ENCODE measurements at places on chromosomes 6 and 20. TPM values are rescaled to one million over a fixed set of nuclear protein-coding genes. Genes with fewer than 3 reads are reported as not detected.

- no peak for DNase-seq
Measured at GRCh38 chr6:120248451-120248850, 898.9 kb upstream of the MAN1A1 start.

DNA sequence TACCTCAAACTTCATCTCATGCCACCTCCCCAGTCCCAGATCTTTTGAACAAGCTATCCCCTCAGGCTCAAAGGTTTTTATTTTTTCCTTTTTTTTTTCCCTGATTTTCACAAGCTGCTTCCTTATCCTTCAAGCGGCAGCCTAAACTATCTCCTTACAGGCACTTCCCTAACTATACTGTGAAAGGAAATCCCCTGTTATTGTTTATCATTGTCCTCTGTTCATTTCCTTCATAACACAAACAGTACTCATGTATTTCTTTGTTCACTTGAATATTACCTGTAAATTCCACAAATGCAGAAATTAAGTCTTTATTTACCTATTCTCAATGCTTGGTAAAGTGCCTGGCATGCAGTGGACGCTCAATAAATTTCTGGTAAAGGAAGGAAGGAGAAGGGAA is 48.9 kb downstream of the ME1 start:
- DNase-seq: no peak

- DNase-seq: no peak
Measured at GRCh38 chr6:163485388-163485851, 70.9 kb downstream of the QKI start.

GRCh38 chr20:53981130-53981529 is 89.3 kb downstream of the BCAS1 start:
- DNase-seq: no peak

GRCh38 chr20:59519707-59520014 is 84.7 kb upstream of the PHACTR3 start:
- DNase-seq: no peak

DNA sequence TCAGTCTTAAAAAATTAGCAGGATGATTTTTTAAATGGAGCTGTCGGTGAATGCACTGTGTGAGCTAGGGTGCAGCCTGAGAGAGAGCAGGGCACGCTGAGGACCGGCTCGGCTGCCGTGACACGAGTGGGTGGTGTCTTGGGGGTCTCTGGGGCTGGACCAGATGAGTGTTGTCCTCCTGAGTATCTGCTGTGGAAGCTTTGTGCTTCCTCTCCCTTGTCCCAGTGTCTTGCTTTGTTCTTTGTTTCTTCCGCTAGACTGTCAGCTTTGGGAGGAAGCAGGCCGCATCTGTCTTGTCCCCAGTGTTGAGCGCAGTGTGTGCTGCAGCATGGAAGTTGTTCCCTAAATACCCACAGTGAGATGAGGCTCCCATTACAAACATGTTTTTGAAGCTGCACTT is 89.4 kb downstream of the RTN4IP1 start:
- DNase-seq: no peak

GRCh38 chr6:154408891-154409500 is 52.4 kb upstream of the IPCEF1 start:
- DNase-seq: no peak

DNA sequence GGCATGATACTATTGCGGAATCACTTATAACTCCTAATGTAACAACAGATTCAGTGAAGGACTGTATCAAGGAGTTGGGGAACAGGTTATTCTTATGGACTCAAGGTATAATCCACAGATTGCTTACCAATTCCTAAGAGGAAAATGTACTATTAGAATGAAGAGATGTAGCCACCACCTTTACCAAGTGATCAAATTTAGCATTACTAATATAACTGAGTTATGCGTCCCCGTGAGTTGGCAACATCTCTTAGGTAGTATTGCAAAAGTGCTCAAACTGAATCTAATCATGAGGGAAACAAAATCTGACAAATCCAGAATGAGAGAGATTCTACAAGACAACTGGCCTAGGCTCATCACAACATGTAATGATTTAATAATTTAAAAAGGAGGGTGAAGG is 777 bp upstream of the SNRNP48 start:
- no peak for DNase-seq

DNA sequence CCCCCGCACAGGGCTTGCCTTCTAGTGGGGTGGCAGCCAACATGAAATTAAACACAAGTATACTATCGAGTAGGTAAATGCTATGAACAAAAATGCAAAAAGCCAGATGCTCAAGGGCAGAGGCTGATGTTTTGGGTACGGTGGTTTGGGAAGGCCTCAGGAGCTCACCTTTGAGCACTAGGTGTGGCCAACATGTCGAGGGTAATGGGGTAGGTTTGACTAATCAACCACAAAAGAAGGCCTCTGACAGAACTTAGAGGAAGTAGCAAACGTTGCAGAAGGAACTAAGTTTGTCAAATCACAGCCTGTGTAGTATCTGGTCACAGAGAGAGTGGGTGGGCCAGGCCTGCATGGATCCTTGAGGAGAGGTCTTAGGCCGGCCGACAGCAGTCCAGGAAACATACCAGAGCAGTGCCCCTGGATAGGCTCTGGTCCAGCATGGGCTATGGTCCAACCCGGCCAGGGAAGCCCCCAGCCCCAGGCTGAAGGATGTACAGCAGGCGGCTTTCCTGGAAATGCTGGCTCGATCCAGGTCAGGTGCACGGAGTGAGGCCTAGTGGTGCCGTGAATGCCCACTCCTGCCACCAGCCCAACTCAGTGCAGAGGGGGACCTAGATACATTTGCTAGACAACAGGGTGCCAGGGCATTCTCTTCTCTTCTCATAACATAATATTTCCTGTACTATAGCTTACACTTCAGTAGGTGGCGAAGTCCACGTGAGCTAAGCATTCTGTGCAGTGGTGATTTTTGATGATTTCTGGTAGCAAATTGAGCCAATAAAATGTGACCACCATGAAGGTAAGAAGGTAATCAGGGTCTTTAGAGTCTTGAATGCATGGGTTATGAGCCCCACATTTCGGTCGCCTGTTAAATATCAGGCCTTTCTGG is 56.3 kb upstream of the CD93 start:
- no peak for DNase-seq

NKX2-4 gene
- total RNA-seq: not detected

SLC9A8 gene
- total RNA-seq: 9.7 TPM

SOX4 gene
- 79.4 TPM for total RNA-seq

SIRPB2 gene
- total RNA-seq: 3.7 TPM

Measured in mucosa of gallbladder (tissue), 1 donor.